ENCODE measurements at places on chromosomes 7 and 10.

GRCh38 chr10:49410365-49411074, 14.6 kb upstream of the DRGX start:
- no peak for DNase-seq

- DNase-seq: peak; percentile 90
These were observed 50.0 kb downstream of the AMZ1 start for GRCh38 chr7:2737771-2738540.

DNA sequence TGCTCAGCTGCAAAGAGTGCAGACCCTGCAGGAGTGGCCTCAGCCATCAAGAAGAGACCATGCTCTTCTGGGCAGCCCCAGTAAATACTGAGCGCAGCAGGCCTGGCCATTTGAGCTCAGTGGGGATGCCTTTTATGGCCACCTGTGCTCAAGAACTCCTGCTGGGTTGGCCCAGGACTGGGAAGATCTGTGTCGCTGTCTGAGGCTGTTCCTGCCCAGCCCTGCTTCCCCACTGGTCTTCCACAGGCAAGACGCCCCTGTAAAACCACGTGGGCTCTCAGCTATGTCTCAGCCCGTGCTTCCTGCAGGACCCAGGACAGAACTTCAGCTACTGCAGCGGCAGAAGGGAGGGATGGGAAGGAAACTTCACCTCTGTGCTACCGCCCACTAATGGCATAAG, 10.5 kb upstream of the PPIF start:
- no peak for DNase-seq

DNA sequence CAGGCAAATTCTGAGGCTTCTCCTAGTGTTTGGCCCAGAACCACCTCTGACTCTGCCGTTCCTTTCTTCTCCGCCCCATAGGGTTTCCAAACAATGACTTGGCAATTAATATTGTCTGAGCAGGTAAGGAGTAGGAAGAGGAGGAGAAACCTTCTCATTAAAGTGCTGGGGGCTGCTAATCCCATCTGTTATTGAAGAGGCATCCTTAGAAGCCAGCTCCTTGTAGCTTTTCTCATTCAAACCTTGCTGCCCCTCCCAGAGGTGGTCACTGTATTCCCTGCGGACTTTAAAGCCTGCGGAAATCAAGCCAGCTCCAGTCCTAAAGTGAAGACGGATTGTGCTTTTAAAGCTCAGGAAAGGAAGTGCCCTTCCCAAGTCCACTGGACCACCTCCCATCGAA, 1.4 kb upstream of the NKX1-2 start:
- DNase-seq: no peak

- no peak for DNase-seq
These were observed 50.1 kb upstream of the LRRC4 start for GRCh38 chr7:128081351-128081750.

GRCh38 chr7:70944516-70944915, 187.4 kb upstream of the GALNT17 start:
- DNase-seq: no peak

DNA sequence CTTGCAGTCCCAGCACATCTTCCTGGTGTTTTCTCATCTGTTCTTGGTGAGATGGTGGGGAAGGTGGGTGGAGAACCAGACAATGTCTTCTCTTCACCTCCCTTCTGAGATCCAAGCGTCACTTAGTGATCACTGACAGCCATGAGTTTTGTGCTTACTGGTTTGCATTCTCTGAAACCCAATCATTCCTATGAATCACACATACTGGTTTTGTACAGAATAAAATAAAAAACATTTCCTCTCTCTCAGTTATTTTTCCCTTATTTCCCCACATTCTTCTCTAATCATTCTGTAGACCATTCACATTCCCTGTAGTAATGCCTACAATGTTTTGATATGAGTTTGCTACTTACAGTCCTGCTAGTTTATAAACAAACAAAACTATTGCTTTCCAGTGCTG, 143.8 kb upstream of the SLC13A1 start:
- no peak for DNase-seq

- DNase-seq: no peak
These were observed 6.9 kb upstream of the ZNF33A start for GRCh38 chr10:38003588-38003987.

DNA sequence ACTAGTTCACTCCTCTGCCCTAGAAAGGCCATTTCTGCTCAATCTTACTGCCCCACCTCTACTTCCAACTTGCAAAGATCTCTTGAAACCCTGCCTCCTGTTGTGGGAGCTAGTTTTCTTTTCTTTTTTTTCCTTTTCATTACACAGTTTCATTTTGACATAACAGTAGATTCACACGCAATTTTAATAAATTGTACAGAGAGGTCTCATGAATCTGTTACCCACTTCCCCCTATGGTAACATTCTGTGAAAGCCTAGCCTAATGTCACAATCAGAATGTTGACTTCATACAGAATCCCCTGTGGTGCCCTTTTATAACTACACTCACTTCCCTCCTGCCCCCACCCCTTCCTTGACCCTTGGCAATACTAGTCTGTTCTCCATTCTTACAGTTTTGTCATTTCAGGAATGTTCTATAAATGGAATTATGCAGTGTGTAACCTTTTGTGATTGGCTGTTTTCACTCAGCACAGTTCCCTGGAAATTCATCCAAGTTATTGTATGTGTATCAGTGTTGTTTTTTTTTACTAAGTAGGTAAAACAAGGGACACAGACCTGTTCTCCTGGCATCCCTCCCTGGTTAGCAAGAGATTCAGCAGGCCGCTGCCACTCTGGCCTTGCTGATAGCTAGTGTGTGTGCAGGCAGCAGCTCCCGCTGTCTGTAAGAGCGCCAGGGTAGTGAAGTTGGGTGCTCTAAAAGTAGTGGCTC, 21.5 kb downstream of the CHST3 start:
- peak; percentile 86 for DNase-seq

GRCh38 chr7:137269240-137269639, 74.3 kb downstream of the PTN start:
- DNase-seq: no peak

GRCh38 chr10:11949152-11949551, 93.5 kb downstream of the UPF2 start:
- no peak for DNase-seq

GRCh38 chr10:125269716-125270115, 109.4 kb upstream of the CTBP2 start:
- DNase-seq: no peak

- DNase-seq: peak; percentile 59
These were observed 4.1 kb upstream of the NT5C2 start for GRCh38 chr10:103197174-103197573.

- DNase-seq: peak; percentile 46
These were observed 51.0 kb downstream of the SKAP2 start for GRCh38 chr7:26813432-26813831.

DNA sequence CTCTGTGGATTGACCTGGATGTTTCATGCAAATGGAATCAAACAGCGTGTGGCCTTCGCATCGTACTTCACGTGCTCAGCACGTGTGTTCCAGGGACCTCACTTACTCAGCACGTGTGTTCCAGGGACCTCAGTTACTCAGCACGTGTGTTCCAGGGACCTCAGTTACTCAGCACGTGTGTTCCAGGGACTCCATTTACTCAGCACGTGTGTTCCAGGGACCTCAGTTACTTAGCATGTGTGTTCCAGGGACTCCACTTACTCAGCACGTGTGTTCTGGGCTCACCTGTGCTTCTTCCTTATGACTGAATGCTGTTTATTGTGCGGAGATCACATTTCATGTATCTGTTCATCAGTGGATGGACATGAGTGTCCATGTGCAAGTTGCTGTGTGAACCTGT, 22.0 kb downstream of the INPP5A start:
- no peak for DNase-seq

GRCh38 chr10:79242620-79243152, 104.6 kb upstream of the PPIF start:
- peak; percentile 90 for DNase-seq

DNA sequence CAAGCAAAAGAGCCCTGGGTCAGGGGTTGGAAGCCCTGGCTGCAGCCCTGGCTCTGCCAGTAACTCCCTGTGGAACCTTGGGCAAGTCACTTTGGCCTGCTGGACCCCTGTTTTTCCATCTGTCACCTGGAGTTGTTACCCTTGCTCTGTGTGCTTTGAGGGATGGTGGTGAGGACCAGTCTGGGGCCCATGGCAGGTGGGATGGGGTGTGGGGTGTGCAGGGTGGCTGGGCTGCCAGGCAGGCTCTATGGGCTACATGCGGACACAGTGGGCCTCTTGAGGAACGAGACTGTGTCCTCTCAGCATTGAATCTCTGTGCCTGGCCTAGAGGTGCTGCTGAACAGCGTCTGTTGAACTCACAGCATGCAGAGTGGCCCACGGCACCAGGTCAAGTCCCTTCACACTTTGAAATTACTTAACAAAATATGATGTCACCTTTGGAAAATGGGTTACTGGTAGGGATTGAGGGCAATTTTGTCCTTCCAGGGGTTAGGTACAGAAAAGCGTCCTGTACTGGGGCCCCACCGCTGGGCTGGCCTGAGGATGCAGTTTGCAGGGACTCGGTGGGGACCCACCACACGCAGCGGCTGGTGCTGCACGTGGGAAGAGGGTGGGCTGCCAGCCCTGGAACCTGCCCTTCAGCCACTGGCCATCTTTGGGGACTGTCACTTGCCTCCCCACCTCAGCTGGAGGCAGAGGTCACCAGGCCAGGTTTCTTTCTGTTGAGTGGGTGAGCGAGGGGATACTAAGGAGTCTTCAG, 45.3 kb downstream of the PRF1 start:
- DNase-seq: no peak

- peak; percentile 38 for DNase-seq
These were observed 17.6 kb downstream of the IFIT5 start for GRCh38 chr10:89431977-89432376.

GRCh38 chr7:12456506-12456905, 52.8 kb upstream of the VWDE start:
- no peak for DNase-seq

DNA sequence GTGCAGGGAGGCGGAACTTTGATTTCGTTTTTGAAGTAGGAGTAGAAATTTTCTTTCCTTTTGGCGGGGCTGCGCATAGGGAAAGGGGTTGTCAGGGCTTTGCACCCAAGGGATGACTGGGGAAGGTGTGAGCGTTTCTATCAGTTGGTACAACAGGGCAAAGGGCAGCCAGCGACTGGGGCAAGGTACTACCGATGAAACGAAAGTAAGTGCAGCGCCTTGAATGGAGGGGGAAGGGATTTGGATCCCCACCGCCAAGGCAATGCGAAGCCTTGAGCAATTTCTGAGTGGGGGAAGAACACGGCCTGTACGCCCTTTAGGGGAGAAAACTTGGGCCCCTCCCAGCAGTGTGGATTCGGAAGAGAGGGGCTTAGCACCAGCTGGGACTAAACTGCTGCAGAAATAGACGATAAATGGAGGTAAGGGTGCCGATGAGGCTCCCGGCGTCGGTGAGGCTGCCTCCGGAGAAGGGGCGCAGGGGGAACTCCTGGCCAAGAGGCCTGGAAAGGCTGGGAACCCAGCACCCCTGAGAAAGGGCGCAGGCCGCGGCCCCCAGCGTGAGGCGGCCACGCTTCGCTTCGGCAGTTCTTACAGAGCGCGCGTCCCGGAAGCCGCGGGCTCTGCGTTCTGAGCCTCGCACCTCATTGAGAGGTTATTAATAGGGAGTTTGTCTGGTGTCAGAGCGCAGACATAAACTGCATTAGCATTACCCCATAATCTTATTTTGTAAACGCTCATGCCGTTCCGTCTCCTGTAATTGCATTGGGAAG, 10.0 kb upstream of the TLX1 start:
- DNase-seq: no peak

- DNase-seq: no peak
These were observed 22.8 kb downstream of the CALML3 start for GRCh38 chr10:5547681-5547930.

DNA sequence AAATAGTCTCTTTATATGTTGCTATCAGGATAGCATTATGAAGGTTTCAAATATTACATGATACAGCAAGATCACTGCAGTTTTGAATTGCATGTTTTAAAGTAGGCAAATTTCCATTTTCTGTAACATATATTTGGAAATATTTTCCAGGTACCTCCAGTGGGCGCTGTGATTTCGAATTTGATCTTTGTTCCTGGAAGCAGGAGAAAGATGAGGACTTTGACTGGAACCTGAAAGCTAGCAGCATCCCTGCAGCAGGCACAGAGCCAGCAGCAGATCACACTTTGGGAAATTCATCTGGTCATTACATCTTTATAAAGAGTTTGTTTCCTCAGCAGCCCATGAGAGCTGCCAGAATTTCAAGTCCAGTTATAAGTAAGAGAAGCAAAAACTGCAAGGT, 299.0 kb downstream of the MALRD1 start:
- peak; percentile 63 for DNase-seq

DNA sequence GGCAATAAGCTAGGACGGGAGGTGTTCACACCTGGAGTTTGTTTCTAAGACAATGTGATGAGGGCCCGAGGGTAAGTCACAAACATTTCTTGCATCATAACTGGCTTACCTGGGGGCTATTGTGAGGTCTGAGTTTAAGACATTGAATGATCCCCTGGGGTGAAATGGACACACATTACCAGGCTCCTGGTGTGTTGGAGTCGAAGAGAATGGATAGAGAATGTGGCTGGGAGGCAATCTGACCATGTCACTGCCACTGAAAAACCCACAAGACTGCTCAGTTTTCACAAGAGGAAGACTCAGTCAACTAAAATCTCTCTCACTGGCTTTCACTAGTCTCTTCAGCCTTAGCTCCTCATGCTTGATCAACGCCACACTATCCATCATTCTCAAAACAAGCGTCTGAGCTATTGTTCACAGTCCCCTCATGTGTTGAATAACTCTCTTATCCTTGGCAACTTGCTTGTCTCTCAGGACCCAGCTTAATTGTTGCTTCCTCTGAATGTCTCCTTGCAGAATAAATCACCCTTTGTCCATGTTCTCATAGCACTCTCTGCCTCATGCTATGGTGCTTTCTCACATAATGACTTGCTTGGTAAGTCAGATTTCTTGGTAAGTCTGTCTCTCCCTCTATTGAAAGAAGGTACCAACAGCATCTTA, at the start of gene C10orf120:
C10orf120 (minus strand) TSS at position 51 of the 660 bp plus-strand sequence. CDS start 56 bp downstream, outside the sequence.
- no peak for DNase-seq

- DNase-seq: no peak
These were observed 503.0 kb downstream of the KIF20B start for GRCh38 chr10:90204131-90204955.

DNA sequence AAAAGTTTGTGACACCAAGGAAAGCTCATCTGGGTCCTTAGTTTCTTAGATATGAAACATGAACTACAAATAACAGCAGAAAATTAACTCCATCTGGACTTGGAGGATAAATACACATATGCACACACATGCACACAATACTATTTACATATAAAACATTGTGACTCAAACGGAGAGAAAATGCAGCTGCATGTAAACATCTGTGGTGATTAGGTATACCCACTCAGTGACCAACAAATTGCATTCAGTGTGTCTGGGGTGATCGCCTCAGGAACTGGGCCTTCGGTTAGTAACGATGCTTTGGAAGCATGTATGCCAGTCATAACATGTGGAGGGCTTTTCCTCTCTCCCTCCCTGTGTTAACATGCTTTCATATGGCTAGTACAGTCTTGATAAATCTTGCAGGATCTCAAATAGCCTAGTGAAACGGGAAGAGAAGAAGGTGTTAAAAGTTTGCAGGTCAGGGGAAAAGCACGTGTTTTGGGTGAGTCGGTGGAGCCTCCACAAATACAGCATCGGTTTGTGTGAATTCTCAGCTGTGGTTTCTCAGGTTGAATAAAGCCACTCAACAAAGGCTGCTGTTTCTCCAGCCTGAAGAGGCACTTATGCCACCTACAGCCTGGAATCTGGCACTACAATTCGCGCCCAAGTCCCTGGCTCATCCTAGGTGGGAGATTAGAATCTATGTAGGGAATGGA, 8.7 kb upstream of the GLRX3 start:
- peak; percentile 81 for DNase-seq

GRCh38 chr10:75929630-75930161, 498.3 kb downstream of the LRMDA start:
- no peak for DNase-seq

GRCh38 chr7:27714831-27715444, 25.0 kb upstream of the TAX1BP1 start:
- peak; percentile 15 for DNase-seq

- peak; percentile 12 for DNase-seq
These were observed 3.0 kb downstream of the UCMA start for GRCh38 chr10:13231190-13231589.
